ENCODE measurements at places on chromosomes 6 and 20. TPM values are rescaled to one million over a fixed set of nuclear protein-coding genes. Genes with fewer than 3 reads are reported as not detected.

- no peak for DNase-seq
Observed at GRCh38 chr6:131163886-131164285, 28.6 kb downstream of the AKAP7 start.

- DNase-seq, result no peak
Observed at GRCh38 chr20:62374331-62375152, 7.4 kb upstream of the LAMA5 start.

DNA sequence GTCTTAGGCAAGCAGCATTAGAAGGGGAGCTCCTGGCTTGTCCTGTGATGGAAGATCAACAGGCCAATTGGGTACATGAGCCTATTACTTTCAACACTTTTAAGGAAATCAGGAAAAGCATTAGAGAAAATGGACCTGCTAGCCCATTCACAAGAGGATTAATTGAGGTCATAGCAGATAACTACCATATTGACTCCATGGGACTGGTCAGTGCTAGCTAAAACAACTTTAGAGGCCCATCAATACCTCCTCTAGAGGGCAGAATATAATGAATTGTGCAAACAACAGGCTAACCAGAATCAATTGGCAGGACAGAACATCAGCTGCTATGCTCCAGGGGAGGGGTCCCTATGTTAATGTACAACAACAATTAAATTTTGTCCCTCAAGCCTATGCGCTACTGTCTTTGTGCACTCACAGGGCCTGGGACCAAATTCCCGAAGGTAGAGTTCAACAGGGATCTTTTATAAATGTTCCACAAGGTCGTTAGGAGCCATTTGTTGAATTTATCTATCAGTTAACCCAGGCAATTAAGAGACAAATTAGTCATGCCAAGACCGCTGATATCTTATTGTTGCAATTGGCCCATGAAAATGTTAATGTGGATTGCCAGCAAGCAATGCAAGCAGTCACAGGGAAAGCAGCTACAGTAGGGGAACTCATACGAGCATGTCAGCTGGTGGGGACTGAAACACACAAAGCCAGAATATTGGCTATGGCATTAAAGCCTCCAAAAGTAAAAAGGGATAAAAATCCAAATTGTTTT lies 106.6 kb upstream of the BTN3A2 start:
- DNase-seq, result no peak

DNA sequence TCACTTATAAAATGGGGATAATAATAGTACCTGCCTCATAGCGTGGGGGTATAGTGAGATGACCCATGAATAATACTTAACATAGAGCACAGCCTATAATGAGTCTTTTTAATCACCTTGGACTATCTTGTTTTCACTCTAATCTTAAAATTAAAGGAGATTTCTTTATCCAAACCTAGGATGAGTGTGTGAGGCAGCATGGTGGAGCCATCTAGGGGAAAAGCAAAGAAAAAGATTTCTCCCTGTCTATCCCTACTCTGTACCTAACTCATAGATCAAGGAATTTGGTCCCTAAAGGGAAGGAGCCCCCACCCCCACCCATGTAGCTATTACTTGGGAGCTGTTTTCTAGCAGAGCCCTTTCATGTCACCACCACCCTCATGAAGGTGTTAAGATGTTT lies 45.2 kb upstream of the PAK5 start:
- DNase-seq, result peak; percentile 54

- peak; percentile 85 for DNase-seq
Observed at GRCh38 chr20:44222633-44223368, 12.2 kb upstream of the OSER1 start.

ZNF165 gene
- 5.7 TPM for total RNA-seq

LY6G6F gene
- not detected for total RNA-seq

TRIM15 gene
- not detected for total RNA-seq

GRIK2 gene
- total RNA-seq, result 1.00 TPM

CTAGE9 gene
- total RNA-seq, result not detected

All from endodermal cell (in vitro differentiated cells).